ENCODE measurements at places on chromosomes 16 and 17.

GRCh38 chr17:3978421-3979289 is 14.4 kb upstream of the ATP2A3 start:
- DNase-seq: no peak

DNA sequence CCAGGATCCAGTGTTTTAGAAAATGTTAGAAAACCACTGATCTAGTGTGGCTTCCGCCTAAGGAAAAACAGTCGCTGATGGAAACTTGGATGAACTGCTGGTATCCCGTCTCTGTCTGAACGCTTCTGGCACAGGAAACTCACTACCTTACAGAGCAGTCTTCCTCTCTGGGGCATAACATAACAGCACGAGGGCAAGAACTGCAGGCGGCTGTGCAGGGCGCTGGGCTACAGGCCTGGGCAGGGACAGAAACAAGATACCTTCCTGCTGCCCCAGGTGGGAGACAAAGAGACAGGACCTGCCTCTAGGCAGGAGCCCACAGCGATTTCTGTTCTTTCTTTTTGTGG is 10.5 kb downstream of the MXRA7 start:
- DNase-seq: peak; percentile 28

- DNase-seq: no peak
Observed at GRCh38 chr17:28712032-28712704, 480 bp upstream of the PROCA1 start.

DNA sequence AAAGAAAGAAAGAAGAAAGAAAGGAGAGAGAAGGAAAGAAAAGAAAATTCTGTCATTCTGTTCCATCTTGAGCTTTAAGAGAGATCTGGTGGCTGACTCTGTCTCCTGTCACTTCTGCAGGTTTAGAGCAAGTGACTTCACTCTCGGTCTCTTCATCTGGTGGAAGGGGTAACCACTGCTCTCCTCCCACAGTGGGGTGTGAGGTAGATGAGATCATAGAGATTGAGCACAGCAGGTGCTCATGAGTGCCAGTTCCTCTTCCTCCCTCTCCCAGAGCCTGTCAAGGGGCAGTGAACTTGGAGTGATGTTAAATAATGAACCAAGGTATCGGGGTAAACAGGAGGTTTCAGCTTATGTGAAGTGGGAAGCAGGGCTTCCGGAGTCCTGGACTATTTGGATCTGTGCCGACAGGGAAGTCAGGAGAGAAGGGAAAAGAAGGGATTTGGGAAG is 47.7 kb downstream of the BEAN1 start:
- no peak for DNase-seq

GRCh38 chr17:29131814-29132682 is 48.1 kb downstream of the MYO18A start:
- peak; percentile 92 for DNase-seq

GRCh38 chr17:37301288-37301687 is 74.5 kb upstream of the C17orf78 start:
- peak; percentile 78 for DNase-seq

Measured in fibroblast of the aortic adventitia (primary cell).